Myocyte (in vitro differentiated cells): ENCODE measurements at places on chromosomes 12 and 14. TPM values are rescaled to one million over a fixed set of nuclear protein-coding genes. Genes with fewer than 3 reads are reported as not detected.
A peak's percentile ranks its signal among the peaks of the same experiment; 100 is the strongest.

Gene TPPP2
- total RNA-seq, result not detected in 2 replicates

Gene GNB3
- total RNA-seq, result 1.7 and 2.0 TPM in 2 replicates

Gene KLHL33
- total RNA-seq, result 0.05 and 0.16 TPM in 2 replicates

Gene INHBC
- not detected in 2 replicates for total RNA-seq

Gene RAD52
- total RNA-seq, result 19.0 and 19.3 TPM in 2 replicates

Gene CRIP1
- total RNA-seq, result 0.99 and 2.6 TPM in 2 replicates

Gene STXBP6
- total RNA-seq, result 24.5 and 25.2 TPM in 2 replicates

Gene ANKS1B
- total RNA-seq, result 1.5 and 2.1 TPM in 2 replicates

Gene DLK1
- total RNA-seq, result not detected in 2 replicates

DNA sequence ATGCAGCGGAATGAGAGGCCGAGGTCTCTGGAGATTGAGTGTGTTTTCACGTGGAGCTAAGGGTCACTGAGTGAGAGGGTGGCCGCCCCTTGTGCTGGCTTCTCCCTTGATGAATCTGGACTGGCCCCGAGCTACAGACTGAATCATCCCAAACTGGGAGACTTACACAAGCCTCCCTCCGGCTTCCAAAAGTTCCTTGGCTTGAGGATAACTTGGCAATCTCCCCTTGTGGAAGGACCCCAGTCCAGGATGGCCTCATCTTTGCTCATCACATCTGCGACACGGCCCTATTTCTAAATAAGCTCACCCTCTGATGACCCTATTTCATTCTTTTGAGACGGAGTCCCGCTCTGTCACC is 41.5 kb upstream of the FBRSL1 start:
- DNase-seq, result no peak

DNA sequence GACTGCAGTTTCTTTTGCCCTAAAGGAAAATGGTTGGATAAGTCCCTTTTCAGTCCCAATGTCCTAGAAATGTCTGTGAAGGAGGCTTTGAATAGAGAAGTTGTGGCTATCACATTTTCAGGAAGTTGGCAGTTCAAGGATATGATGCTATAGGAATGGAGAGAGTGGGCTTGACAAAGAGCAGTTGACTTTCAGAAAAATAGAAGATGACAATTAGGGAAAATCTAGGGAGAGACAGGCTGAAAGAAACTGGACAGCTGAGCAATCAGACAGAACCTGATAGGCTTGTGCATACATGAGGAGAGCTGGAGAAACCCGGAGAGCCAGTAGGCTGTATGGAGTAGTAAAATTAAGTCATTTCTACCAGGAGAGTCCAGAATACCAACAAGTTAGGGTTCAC is 50.5 kb downstream of the LMNTD1 start:
- DNase-seq, result no peak

DNA sequence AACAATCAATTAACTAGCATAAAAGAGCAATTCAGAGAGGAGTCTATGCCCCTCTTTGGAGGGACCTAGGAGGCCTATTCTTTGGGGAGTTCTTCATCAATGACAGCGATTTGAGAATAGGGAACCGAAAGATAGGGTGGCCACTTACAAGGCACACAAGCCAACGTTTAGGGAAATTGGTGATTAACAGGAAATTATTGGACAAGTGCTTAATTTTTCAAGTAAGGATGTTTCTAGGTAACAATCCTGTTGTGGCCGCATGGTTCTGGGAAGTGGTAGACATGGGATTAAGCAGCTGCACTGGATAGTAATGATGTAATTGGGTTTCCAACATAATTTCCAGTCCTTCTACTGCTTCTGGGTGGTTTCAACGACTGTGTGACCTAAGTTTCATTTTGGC is 83.2 kb downstream of the HMGA2 start:
- DNase-seq, result peak; percentile 44

GRCh38 chr14:26730929-26731618 is 133.2 kb upstream of the NOVA1 start:
- peak; percentile 9 for DNase-seq

GRCh38 chr12:57475271-57476161 is 4.2 kb downstream of the ARHGAP9 start:
- DNase-seq, result peak; percentile 19

GRCh38 chr12:85874031-85874461 is at the start of gene NTS:
Gene NTS, plus strand, starts transcription at chr12:85874295. Its CDS starts 109 bp downstream, at chr12:85874404.
- no peak for DNase-seq

- no peak for DNase-seq
Measured at GRCh38 chr12:55039395-55040354, 19.9 kb downstream of the NEUROD4 start.

DNA sequence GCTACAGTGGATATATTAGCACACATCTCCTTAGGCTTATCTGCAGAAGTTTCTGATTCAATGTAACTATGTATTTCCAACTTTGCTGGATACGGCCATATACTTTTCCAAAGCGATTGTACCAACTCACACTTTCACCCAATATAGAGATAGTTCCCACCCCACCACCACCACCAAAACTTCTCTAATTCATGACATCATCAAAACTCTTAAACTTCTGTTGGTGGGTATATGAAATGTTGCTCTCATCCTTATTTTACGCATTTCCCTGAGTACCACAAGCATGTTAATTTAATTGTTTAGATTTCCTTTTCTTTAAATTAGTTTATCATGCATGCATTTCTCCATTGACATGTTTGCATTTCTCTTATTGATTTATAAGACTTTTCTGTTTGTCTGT is 95.6 kb downstream of the PRKD1 start:
- DNase-seq, result no peak

GRCh38 chr12:116971222-116971621 is 60.5 kb downstream of the FBXW8 start:
- no peak for DNase-seq

DNA sequence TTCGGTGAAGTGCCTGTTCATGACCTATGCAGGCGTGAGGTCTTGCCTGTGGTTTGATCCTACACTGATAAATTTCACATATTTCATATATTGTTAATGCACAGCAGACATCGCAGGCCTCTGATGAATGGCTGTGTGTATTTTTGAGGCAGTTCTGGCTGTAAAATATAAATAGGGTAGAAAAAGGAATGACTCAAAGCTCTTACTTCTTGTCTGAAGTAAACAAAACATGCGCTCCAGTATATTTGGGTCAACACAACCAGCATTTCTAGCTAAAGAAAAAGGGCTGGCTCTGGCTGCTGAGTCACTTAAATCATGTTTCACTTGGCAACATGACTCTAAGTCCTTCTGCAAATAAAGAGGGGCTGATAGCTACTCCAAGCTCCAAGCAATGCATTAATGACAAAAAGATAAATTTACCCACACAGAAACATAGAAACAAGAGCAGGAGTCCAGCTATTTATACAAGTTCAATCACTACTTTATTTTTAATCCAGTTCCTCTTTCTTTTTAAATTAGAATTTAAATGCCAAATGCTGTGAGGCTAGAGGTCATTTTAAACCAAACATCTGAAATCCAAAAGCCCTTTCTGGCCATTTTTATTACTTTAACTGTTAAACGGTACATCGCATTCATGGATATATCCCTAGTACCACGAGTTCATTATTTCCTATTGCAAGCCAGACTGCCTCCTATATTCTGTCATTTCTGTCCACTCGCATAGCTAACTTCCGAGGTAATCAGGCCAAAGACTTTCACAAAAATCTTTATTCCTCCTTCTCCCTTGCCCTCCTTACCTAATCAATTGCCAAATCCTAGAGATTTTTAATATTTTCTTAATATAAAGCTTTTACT is 54.3 kb upstream of the TMCC3 start:
- DNase-seq, result peak; percentile 54

GRCh38 chr12:126998747-126999285 is 1268.2 kb upstream of the TMEM132C start:
- DNase-seq, result no peak

DNA sequence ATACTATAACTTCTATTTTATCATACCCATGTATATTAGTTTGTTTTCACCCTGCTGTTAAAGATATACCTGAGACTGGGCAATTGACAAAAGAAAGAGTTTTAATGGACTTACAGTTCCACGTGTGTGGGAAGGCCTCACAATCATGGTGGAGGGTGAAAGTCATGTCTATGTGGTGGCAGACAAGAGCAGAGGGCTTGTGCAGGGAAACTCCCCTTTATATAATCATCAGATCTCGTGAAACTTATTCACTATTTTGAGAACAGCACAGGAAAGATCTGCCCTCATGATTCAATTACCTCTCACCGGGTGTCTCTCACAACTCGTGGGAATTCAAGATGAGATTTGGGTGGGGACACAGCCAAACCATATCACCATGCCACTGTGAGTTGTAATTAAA is 135.8 kb downstream of the SYNE2 start:
- no peak for DNase-seq

DNA sequence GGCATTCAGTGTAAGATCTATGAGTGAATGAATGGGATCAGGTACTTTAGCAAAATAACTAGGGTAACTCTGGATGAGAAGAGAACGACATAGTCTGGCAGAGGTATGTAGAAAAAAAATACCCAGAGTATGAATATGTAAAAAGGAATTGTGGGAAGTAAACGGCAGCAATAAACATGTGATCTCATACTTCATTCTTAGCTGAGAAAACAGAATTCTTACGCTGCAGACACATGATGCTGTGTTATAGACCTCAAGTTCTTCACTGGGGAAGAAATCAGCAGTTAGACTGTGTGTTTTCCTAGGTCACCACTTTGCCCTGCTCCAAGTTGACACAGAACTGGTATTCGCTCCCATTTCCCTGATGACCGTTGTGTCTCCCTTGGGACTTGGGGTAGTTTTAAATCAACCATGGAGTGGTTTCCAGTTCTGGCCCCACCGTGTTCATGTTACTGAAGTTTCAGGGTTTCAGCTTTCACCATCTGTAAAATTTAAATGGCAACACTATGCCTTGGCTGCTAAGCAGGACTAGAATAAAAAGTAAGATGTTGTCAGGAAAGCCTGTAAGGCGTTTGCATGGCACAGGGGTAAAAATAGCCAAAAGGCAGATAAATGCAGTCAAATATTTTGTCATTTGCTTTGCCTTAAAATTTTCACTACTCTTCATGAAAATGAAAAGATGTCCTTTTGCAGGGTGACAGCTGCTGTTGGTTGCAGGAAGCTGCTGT is 223.7 kb downstream of the PELI2 start:
- DNase-seq, result peak; percentile 46

DNA sequence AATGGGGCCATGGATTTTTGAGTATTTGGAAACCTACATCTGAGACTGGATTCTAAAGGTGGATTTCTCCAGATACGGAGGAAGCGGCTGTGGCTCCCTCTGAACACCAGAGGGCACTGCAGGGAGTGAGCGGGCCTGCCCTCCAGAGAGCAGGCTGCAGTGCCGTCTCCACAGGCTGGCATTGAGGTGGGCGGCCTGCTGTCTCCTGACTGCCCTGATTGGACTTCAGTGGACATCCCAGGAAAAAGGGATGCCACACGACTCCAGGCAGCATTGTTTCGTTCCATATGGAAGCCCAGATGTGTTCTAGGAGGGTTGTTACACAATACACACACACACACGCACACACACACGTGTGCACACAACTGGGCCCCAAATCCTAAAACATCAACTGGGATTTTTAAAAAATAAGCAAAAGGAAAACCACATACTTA is 20.9 kb upstream of the ANO2 start:
- DNase-seq, result peak; percentile 65

DNA sequence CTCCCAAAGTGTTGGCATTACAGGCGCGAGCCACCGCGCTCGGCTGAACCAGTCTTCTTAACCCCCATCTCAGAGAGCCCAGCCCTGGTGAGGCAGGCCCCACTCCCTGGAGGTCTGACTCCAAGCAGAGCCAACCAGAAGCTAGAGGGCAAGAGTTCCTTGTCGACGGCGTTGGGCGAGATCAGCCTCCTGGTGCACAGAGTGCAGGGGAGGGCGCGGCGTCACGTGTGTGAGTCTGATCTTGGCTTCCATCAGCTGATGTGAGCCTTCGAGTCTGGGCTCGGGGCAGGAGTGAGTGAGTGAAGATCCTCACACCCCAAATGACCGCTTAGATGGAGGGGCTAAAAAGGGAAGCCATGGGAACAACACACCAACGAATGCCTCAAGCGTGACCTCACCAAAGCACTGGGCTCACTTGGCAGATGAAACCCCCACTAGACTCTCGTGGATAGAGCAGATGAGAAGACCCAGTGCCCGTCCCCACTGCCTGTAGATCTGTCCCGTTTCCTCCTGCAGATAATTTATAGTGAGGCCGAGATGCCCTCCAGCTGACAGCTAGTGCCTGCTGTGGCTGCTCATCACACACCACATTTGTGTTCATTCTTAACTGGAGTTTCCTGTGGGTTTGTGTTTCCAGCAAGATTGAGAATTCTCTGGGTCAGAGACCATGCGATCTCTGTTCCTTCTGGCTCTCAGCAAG is 28.6 kb upstream of the ADGRD1 start:
- DNase-seq, result peak; percentile 47

GRCh38 chr14:100155049-100155621 is 4.3 kb downstream of the DEGS2 start:
- DNase-seq, result no peak

DNA sequence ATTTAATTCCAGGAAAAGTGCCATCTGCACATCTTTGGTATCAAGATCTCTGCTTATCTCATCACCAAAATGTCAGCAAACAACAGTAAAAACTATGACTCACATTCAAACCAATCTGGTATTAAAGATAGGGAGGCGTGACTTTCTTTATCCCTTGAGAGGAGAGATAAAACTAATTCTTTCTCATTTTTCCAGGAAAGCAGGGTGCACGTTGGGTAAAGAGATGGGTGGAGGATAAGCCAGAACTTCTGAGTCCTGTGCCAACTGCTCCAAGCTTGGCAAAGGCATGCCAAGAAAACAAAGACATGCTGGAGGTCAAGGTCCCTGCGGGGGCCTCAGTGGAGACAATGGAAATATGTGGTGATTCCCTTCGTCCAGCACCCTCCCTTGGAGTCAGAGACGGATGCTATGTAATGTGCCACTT is 225.8 kb upstream of the PLXNC1 start:
- DNase-seq, result no peak
